ENCODE measurements at places on chromosomes 1 and 21.

GRCh38 chr21:43623588-43623987 is 35.7 kb downstream of the HSF2BP start:
- DNase-seq = no peak

GRCh38 chr21:31830701-31831100 is 42.1 kb upstream of the HUNK start:
- DNase-seq = no peak

GRCh38 chr1:70866542-70867264 is 180.9 kb downstream of the PTGER3 start:
- DNase-seq = no peak

DNA sequence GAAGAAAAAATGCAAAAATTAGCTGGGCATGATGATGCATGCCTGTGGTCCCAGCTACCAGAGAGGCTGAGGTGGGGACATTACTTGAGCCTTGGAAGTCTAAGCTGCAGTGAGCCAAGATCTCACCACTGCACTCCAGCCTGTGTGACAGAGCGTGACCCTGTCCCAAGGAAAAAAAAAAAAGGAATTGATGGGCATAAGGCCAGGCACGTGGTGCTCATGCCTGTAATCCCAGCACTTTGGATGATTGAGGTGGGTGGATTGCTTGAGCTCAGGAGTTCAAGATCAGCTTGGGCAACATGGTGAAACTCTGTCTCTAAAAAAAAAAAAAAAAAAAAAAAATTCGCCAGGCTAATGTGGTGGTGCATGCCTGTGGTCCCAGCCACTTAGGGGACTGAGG is 55.8 kb upstream of the ATP2B4 start:
- no peak for DNase-seq

- no peak for DNase-seq
These were observed 106.5 kb downstream of the RGS7 start for GRCh38 chr1:241250465-241250864.

GRCh38 chr1:220717800-220718640 is 27.9 kb downstream of the C1orf115 start:
- no peak for DNase-seq

DNA sequence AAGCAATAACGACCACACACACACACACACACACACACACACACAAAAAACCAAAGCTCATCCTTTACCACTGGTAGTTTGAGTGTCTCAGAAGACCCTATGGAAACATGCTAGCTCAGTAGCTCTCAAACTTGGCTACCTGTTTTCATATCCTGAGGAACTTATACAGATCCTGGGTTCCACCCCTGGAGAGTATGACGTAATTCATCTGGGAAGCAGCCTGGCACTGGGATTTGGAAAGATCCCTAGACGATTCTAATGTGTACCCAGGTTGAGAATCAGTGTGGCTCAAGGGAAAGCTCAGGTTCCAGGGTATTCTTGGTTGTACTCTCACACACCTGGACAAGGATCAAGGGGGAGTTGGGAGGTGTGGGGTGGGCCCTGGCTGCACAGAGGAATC is 85.9 kb downstream of the SELENOF start:
- no peak for DNase-seq

- no peak for DNase-seq
These were observed 5.2 kb downstream of the SLC66A1 start for GRCh38 chr1:19317126-19317910.

DNA sequence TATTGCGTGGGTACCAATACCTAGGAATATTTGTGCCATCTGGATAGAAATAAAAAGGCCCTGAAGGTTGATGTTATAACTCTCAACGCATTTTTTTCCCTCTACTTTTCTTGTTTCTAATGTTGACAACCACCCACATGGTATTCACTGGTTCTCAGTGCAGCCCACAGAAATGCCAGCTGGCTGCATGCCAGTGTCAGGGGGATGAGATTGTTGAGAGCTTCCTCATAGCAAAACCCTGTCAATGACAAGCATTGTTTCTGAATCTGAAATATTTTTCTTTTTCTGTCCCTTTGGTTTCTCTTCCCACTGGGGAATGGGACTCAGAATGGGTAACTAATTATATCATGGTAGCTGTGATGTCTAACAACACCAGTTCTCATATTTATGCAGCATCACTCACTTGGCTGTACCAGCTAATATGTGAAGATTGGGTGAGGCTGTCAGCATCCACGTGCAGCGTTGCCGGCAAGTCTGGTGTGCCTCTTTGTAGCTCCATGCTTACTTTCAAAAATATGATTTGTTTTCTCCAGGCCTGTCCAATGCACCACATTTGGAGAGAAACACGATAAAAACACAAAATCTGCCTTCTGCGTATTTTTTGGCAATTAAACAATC is 284.6 kb downstream of the PTBP2 start:
- DNase-seq = no peak

DNA sequence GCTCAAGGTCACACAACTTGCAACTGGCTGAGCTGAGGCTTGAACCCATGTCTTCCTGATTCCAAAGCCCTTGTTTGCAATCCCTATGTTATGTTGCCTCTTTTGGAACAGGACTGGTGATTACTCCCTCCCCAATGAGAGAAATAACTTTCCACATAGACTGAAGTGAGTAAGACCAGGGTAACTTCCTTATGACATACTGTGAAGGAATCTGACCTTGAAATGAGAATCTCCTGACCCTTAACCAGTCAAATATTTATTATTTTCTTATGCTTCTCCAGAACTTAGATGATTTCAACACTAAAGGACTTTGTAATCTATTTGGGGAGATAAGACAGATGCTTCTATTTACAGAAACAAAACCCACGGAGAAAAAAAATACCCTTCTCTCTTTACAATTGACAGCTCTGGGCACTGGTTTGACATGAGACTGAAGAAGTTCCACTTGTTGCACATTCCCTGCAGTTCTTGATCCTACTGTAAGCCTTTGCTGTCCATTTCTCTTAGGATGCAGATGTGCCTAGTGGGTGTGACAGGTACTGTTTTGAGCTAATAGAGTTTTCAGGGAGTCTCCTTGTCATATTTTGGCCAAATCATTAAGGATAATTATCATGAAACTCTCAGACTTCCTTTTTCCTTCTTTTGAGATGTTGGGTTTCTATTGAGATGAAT is 3.9 kb upstream of the RPTN start:
- DNase-seq = no peak

Measured in activated T-helper 1 cell treated with anti-CD3 and anti-CD28 coated beads, Interleukin-2, amount 50 U/mL, for 16 hours (primary cell).